ENCODE measurements at places on chromosomes 12 and 14. TPM values are rescaled to one million over a fixed set of nuclear protein-coding genes. Genes with fewer than 3 reads are reported as not detected.

TMEM179 gene
- total RNA-seq, result 0.39 TPM

NOXRED1 gene
- 0.13 TPM for total RNA-seq

BDKRB2 gene
- 1.1 TPM for total RNA-seq

LRRC10 gene
- not detected for total RNA-seq

KANSL2 gene
- total RNA-seq, result 37.0 TPM

TAS2R42 gene
- not detected for total RNA-seq
